ENCODE measurements at places on chromosomes 4 and X.

DNA sequence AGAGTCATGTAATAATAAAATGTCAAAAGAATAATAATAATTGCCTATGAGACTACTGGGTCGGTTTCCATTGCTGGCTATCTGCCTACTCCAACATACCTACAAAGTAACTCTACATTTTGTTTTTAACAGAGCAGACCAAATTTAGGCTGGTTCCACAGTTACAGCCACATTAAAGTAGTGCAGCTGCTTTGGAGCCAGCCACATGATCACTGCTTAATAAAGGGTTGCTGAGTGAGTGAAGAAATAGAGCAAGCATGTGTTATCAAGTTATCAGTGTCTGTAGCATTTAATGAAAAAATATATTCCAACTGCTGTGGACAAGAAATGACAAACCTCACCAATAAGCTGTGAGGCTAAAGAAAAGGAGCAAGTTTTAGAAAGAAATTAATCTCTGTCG lies 782.3 kb downstream of the PCDH18 start:
- no peak for DNase-seq

GRCh38 chr4:82601242-82602015 lies 39.6 kb upstream of the TMEM150C start:
- no peak for DNase-seq

DNA sequence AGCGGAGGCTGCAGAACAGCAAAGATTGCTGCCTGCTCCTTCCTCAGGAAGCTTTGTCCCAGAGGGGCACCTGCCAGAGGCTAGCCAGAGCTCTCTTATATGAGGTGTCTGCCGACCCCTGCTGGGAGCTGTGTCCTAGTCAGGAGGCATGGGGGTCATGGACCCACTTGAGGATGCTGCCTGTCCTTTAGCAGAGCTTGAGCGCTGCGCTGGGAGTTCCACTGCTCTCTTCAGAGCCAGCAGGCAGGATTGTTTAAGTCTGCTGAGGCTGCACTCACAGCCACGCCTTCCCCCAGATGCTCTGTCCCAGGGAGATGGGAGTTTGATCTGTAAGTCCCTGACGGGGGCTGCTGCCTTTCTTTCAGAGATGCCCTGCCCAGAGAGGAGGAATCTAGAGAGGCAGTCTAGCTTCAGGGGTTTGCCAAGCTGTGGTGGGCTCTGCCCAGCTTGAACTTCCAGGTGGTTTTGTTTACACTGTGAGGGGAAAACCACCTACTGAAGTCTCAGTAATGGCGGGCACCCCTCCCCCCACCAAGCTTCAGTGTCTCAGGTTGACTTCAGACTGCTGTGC lies 10.9 kb downstream of the DCK start:
- DNase-seq: no peak

- DNase-seq: no peak
Measured at GRCh38 chr4:26856906-26857277, 3.7 kb upstream of the STIM2 start.

DNA sequence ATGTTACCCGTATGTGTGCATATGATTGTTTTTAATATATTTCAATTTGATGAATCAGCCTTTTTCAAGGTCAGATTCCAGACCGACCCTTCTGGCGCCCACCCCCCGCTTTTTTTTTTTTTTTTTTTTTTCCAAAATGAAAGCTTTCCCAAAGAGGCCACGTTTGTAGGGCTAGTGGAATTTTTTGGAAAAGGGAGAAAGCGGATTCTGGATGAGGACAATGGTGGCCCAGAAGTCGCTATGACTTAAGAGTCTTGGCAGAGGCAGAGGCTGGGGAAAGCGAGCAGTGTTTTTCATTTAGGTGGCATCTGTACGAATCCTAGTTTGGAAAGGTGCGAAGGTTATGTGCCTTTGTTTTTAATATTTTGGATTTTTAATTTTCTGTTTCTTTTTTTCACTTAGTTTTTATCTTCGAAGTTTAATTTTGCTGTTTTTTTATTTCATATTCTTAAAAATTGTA lies 14.6 kb downstream of the NDUFB11 start:
- DNase-seq: no peak

GRCh38 chr4:87382931-87383330 lies 8.1 kb downstream of the HSD17B11 start:
- DNase-seq: no peak

DNA sequence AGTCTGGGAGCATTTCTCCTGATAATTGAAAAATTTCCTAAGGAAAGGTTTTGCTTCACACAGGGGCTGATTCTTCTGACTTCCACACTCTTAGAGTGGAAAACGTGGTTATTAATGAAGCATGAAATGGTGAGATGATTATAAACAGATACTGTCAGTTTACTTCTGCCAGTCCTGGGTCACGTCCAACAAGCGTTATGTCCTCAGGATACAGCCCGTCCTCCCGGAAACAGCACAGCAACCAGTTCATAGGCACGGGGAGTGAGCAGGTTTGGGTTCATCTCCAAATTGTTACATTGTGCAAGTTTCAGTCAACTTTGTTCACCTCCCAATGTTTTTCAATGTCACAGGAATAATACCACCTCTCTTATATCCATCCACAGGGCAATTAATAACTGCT lies 98.8 kb downstream of the NPNT start:
- no peak for DNase-seq

DNA sequence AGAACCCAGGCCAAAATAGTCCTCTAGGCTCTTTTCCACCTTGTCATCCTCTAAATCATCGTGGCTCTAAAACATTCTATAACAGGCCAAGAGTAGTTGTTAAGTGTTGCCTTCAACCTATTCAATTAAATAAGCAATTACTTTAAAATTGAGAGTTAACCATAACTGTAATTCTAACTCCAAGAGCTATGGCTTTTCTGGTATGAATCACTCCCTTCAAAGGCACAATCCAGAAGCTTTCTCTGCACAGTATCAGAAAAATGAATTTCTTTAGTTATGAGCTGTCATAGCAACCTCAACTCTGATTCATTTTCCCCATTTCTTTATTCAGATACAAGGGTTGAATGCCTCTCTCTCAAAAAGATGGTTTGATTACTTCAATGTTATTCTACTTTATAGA lies 21.7 kb downstream of the INPP4B start:
- DNase-seq: no peak

GRCh38 chr4:38151873-38152272 lies 191.7 kb downstream of the PTTG2 start:
- DNase-seq: no peak

GRCh38 chr4:37964734-37965457 lies 4.7 kb downstream of the PTTG2 start:
- DNase-seq: no peak

- DNase-seq: no peak
Measured at GRCh38 chr4:98634061-98634460, 24.4 kb downstream of the TSPAN5 start.

DNA sequence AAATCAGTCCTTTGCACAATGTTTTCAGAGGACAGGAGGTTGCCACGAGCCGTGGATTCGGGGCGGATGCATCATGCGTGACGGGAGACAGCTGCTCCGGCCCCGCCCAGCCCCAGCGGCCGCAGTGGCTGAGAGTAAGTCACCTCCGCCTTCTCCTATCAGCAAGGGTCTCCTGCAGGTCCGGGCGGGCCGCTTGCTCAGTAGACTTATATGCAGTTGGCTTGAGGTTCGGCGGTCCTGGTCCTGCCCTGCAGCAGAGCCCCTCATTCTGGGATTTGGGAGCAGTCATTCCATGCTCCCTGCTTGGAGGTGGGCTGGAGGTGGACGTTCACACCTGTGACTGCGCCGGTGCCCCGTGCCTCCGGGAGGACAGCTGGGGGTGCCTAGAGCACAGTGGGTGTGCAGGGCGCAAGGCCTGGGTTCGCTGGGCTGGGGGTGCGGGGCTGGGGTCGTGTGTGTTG lies 86.3 kb upstream of the ADRA2C start:
- no peak for DNase-seq

GRCh38 chr4:128362760-128363159 lies 75.1 kb upstream of the PGRMC2 start:
- DNase-seq: no peak

DNA sequence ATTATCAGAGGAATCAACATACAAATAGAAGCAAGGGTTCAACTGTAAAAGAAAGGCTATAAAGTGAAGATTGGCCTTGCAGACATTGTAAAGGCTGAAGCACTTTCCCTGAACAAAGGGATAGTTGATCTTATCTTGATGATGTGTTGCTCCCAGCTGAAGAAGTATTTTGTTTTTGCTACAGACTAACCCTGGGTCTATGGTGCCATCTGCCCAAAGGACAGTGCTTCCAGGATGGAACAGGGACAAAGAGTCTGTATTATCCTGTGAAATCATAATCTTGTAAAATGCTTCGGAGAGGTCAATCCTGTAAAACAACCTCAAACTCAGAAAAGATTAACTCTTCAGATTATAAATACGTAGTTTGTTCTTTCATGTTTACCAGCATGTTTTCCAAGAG lies 251.7 kb upstream of the ANKRD50 start:
- DNase-seq: no peak

GRCh38 chr4:23234018-23234417 lies 541.3 kb downstream of the GBA3 start:
- no peak for DNase-seq

DNA sequence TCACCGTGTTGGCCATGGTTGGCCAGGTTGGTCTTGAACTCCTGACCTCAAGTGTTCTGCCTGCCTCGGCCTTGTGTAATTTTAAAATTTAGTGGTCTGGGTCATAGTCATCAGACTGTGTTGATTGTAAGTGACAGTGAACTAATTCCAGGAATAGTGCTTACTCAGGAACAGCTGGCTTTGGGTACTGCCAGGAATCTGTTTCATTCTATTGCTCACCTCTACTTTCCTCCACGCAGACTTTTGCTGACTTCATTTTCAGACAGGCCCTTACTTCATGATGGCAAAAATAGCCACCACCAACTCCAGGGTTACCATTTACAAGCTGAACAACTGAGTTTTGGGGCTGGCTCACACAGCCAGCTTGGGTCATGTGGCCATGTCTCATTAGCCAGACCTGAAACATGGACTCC lies 54.6 kb downstream of the FNIP2 start:
- no peak for DNase-seq

DNA sequence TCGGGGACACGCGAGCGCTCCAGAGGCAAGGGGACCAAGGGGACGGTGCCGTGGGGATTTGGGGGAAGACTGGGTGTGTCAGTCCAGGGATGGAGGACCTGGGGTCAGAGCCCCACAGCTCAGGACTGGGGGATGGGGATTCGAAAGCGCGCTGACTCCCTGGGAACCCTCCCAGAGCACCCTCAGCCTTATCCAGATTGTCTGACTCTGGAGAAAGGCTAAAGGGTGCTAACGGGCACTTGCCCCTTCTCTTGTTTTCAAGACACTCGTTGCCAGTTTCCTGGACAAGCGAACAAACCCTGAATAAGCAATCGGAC lies 1.1 kb downstream of the DOCK11 start:
- DNase-seq: no peak

GRCh38 chr4:3223346-3223745 lies 25.6 kb upstream of the MSANTD1 start:
- DNase-seq: no peak

DNA sequence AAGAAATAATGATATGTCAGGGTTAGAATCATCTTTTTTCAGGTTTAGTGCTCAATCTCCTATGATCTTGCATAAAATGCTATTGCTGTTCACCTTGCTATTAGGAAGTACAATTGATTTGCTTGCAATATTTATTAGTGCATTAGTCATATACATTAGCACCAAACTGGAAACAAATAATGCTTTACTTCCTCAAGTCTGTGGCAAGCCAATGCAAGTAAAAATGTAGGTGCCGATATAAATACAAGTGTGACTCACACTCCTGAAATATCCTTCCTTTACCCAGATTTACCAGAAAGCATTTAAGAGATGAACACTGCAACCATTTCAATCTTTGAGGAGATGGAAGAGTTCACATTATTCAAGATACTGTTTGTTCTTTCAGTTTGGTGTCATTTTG lies 1487.7 kb upstream of the ADGRL3 start:
- DNase-seq: no peak

GRCh38 chr4:99062120-99062519 lies 26.5 kb downstream of the ADH5 start:
- no peak for DNase-seq

- DNase-seq: no peak
Measured at GRCh38 chr4:4981427-4981826, 37.8 kb downstream of the CYTL1 start.

DNA sequence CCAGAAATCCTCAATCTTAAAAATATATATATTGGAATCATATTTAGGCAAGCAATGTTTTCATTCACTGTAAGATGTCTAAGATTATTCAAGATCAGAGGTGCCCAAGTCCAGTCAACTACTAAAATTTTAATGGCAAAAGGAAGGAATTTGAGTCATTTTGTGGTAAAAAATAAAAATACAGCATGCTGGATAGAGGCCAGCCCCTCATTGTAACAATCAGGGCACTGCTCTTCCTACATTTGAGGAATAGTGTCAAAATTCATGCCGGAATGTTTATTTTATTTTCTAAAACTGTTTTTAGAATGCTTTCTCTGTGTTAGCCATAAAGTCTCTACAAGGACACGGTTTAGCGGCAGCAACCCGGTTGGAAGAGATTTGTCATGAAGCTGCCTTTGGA lies 49.9 kb upstream of the SRD5A3 start:
- no peak for DNase-seq

DNA sequence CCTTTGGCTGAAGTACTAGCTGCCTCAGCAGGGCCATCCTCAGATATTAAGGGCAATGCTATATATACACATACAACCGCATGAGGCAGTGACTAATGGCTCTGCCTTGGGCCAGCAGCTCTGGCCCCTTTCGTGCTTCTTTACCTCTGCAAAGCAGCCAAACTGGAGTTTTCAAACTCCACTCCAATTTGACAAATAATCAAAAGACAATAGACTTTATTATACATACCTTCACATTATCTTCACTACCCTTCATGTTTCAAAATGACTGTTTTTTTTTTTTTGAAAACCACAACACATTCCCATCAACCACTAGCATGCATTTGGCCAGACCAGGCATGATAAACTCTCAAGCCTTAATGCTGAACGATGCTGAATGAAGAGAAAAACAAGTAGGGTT lies 187.7 kb downstream of the ENOX2 start:
- no peak for DNase-seq

DNA sequence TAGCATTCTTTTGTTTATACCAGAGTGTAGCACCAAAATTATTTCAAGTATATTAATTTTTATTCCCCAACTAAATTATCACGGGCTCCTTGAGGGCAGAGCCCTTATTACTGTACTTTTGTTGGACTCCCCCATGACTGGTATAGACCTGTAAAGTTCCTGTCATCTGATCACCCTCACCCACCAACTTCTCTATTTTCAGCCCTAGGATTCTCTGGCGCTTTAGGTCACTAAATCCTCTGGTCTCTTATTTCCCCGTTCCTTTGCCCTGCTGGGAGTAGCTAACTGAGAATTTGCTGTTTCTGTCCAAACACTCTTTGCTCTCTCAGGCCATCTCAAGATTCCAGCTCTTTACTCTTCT lies 3.2 kb upstream of the XKRX start:
- no peak for DNase-seq

DNA sequence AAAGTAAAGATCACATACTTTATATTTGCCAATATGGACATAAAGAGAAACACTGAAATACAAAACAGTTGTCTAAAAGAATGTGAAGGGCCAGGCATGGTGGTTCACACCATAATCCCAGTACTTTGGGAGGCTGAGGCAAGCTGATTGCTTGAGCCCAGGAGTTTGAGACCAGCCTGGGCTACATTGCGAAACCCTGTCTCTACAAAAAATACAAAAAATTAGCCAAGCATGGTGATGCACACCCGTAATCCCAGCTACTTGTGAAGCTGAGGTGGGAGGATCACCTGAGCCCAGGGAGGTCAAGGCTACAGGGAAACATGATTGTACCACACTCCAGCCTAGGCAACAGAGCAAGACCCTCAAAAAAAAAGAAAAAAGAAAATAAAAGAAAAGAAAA lies 11.8 kb downstream of the RBM47 start:
- no peak for DNase-seq

GRCh38 chrX:21806691-21807090 lies 32.7 kb upstream of the MBTPS2 start:
- no peak for DNase-seq

GRCh38 chr4:37397505-37397904 lies 153.0 kb downstream of the NWD2 start:
- no peak for DNase-seq

Data from NCI-H2081 treated with DMSO at 0.1 percent for 48 hours (cell line).